ENCODE measurements at places on chromosomes 13 and 19. TPM values are rescaled to one million over a fixed set of nuclear protein-coding genes. Genes with fewer than 3 reads are reported as not detected.

DNA sequence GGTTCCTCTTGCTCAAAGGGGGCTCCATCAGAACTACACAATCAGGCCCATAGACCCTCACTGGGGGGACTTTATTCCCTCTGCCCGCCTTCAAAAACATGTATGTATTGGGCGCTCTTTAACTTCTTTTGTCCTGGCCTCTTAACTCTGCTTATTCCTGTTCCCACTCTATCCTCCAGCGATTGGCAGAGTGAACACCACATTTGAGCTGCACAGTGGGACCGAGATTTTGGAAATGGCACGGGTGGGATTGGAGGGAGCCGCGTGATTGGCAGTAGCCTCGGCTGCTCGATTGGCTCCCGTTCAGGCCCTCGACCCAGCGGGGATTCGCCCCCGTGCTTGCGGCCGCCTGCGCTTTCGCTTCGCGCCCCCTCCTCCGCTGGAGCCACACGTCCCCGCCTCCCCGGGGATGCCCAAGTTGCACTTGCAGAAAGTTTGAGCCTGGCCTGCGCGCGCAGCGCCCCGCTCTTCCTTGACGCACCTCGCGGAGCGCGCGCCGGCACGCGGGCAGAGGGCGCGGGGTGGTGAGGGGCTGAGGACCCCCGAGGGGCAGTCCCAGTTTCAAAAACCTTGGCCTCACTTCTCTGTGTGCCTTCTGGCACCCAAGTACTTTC lies at the start of gene ZIC5:
Gene ZIC5 (minus strand): TSS at position 192 of the 614 bp plus-strand sequence. CDS start 164 bp downstream, at position 28.
- peaks cover 22% of the 10 kb centered on the region for H3K27me3 ChIP-seq
- peak within 1 kb of the TSS; percentile 9 for H3K4me3 ChIP-seq
- no peak for DNase-seq
- H3K36me3 ChIP-seq: no peaks in the 10 kb centered on the region

DNA sequence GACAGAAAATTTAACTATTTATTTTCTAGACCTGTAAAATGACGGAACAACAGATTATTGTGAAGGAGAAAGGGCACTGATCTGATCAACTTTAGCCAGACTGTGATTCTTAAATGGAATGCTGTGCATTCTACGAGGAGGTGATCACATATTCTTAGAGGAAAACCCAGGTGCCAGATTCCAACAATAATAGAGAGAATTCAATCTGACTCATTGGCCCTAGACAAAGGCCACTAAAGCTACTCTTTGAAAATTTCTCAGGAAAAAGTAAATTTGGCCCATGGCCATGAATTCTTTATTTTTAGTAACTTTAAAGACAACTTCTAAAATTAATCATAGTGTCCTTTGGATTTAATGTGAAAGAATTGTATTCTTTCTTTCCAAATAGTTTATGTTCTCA lies 58.6 kb upstream of the POSTN start:
- no peak overlapping the region for H3K4me3 ChIP-seq
- H3K4me1 ChIP-seq: no peaks in the 10 kb centered on the region
- H3K27ac ChIP-seq: no peak overlapping the region

DNA sequence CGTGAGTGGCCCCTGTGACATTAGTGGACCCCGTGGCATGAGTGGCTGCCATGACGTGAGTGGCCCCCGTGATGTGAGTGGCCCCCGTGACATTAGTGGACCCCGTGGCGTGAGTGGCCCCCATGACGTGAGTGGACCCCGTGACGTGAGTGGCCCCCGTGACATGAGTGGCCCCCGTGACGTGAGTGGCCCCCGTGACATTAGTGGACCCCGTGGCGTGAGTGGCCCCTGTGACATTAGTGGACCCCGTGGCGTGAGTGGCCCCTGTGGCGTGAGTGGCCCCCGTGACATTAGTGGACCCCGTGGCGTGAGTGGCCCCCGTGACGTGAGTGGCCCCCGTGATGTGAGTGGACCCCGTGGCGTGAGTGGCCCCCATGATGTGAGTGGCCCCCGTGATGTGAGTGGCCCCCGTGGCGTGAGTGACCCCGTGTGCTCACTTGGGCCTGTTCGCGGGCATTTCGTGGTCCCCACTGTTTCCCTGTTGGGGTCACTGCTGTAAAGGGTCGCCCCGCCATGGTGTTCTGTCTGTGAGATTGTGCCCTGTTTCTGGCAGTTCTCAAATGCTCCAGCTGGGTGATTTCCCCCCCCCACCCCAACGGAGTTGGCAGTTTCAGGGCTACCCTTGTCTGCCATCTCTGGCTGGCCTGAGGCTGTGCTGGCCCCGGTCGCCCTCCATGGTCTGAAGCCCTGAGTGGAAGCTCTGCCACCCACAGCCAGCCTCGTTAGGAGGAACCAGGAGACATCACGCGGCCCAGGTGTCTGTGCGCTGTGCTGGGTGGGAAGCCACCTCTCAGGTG lies 64.2 kb downstream of the MCF2L start:
- no peak for DNase-seq
- no peaks in the 10 kb centered on the region for H3K27me3 ChIP-seq
- no peak overlapping the region for H3K4me3 ChIP-seq

TPTE2 gene
- not detected for total RNA-seq

- H3K4me3 ChIP-seq: no peak overlapping the region
- H3K27ac ChIP-seq: no peak overlapping the region
- no peaks in the 10 kb centered on the region for H3K4me1 ChIP-seq
- no peaks in the 10 kb centered on the region for H3K36me3 ChIP-seq
- DNase-seq: no peak
Observed at GRCh38 chr13:45500492-45501174, 35.9 kb downstream of the COG3 start.

- peaks cover 31% of the 10 kb centered on the region for H3K4me1 ChIP-seq
- no peak overlapping the region for H3K4me3 ChIP-seq
- no peaks in the 10 kb centered on the region for H3K27me3 ChIP-seq
- peak; percentile 60 for DNase-seq
- peak overlapping the region; percentile 79 for H3K27ac ChIP-seq
Observed at GRCh38 chr19:55489711-55490477, 1.7 kb downstream of the SSC5D start.

DNA sequence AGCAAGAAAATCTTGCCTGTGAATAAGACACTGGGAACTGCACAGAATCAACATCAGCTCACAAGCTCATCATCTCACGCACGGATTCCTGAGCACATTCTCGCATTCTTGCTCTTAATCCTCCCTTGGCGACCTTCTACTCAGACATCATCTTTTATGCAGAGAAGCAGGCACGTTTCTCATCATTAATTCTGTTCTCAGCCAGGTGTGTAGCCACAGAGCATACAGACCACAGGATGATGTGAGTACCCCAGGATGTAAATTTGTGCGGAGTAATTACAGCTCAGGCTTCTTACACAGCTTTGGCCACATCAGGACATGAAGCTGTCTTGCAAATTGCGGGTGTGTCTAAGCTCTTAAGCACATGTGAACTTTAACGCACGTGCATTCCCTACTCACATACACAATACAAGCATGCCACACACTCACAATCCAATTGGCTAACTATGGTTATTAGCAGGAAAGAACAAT lies 36.5 kb upstream of the SACS start:
- H3K4me1 ChIP-seq: no peaks in the 10 kb centered on the region
- no peaks in the 10 kb centered on the region for H3K27me3 ChIP-seq
- H3K27ac ChIP-seq: no peak overlapping the region
- H3K4me3 ChIP-seq: no peak overlapping the region

FGF9 gene
- total RNA-seq: 2.8 TPM

HCN2 gene
- not detected for total RNA-seq

LYPD3 gene
- 6.8 TPM for total RNA-seq

DNA sequence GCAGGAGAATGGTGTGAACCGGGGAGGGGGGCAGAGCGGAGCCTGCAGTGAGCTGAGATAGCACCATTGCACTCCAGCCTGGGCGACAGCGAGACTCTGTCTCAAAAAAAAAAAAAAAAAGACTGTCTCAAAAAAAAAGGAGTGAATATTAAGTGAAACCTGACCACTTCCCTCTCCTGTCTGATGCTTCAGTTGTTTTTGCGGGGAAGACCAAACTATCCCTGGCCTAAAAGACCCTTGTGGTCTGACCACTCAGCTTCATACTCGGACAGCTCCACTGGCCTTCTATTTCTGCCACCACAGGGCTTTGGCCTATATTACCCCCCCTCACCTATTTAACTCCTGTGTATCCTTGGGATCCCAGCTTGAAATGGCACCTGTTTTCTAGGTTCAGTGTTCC lies 2.3 kb downstream of the CLASRP start:
- no peak for DNase-seq
- H3K27me3 ChIP-seq: no peaks in the 10 kb centered on the region
- no peak overlapping the region for H3K4me3 ChIP-seq
- H3K27ac ChIP-seq: no peak overlapping the region
- H3K36me3 ChIP-seq: no peaks in the 10 kb centered on the region
- peaks cover 6% of the 10 kb centered on the region for H3K4me1 ChIP-seq

APOC4 gene
- not detected for total RNA-seq

- H3K36me3 ChIP-seq: no peaks in the 10 kb centered on the region
- peak; percentile 72 for DNase-seq
- peak overlapping the region; percentile 86 for H3K27ac ChIP-seq
- peaks cover 10% of the 10 kb centered on the region for H3K4me1 ChIP-seq
- H3K4me3 ChIP-seq: peak overlapping the region; percentile 57
- H3K27me3 ChIP-seq: no peaks in the 10 kb centered on the region
Observed at GRCh38 chr19:10230173-10230860, 814 bp downstream of the S1PR2 start.

PLEKHA4 gene
- 18.3 TPM for total RNA-seq

- H3K27me3 ChIP-seq: no peaks in the 10 kb centered on the region
- peak overlapping the region; percentile 65 for H3K4me3 ChIP-seq
- no peaks in the 10 kb centered on the region for H3K36me3 ChIP-seq
- DNase-seq: no peak
Observed at GRCh38 chr19:49488863-49489537, 1.6 kb downstream of the RPL13A start.
